Fibroblast of villous mesenchyme (primary cell): ENCODE measurements at places on chromosomes 6 and 20.
A peak's percentile ranks its signal among the peaks of the same experiment; 100 is the strongest.

GRCh38 chr6:41062056-41062455 is 9.1 kb downstream of the APOBEC2 start:
- no peak for DNase-seq

GRCh38 chr6:16674801-16675392 is 86.4 kb downstream of the ATXN1 start:
- DNase-seq, result peak; percentile 74

DNA sequence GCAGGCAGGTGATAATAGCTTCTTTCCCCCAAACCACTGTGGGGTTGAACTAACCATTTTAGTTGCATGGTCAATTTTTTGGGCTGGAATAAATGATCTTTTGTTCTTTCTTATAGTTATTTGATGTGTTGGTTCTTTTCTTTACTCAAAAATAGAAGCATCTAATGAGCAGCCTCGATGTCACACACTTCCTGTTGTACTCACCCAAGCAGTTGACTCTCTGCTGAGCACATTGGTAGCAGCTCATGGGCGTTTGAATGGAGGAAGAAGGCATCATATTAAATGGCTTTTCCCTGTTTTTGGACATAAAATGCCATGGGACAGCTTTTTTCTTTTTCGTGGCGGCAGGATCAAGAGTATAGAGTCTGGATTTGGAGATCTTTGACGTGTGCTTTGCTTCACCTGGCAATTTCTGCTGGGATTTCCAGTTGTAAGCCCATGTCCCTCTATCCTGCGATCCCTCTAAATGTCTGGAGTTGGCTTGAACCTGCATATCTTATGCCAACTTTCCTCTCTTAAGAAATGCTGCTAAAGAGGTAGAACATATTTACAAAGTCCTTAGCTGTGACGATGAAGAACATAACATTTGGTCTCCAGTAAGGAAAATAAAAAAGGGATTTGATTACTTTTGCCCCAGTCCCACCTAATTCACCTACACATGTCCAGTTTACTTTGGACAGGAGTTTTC is 268.3 kb downstream of the PRL start:
- DNase-seq, result no peak

- DNase-seq, result no peak
Observed at GRCh38 chr6:20876561-20876960, 342.3 kb downstream of the CDKAL1 start.

GRCh38 chr6:7073821-7074525 is 33.8 kb upstream of the RREB1 start:
- no peak for DNase-seq

DNA sequence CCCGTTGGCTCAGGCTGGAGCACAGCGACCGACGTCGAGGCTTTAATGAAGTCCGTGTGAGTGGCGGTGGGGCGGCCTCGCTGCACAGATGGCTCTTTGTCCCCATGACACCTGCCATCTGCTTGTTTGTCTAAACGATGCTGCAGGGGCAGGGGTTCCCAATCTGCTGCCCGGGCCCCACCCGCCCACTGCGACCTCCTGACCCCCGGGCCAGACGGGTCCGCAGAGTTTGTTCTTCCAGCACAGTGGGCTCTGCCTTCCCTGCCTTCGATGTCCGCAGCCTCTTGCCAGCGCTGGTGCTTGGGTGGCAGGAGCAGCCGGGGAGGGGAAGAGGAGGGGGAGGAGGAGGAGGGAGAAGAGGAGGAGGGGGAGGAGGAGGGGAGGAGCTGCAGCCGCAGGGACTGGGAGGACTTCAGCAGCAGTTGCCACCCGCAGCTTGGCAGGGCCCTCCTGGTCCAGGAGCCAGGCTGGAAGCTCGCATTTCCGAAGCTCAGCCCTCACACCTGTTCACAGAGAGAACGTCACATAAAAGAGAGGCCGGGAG is 210.0 kb downstream of the DLL1 start:
- DNase-seq, result no peak

- peak; percentile 67 for DNase-seq
Observed at GRCh38 chr20:5222919-5223634, 93.7 kb downstream of the PROKR2 start.

DNA sequence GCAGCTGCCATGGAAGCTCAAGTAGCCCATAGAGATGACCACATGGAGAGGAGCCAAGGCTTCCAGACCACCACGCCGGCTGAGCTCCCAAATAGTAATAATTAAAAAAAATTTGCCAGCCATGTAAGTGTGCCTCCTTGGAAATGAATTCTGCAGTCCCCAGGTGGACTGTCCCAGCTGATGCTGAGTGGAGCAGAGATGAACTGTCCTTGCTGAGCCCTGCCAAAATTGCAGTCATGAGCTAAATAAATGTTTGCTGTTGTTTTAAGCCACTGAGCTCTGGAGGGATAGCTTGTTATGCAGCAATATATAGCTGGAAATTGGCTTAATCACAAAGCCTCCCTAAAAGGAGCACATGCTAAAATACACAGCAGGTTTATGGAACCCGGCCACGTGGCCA is 55.6 kb upstream of the SNRPB2 start:
- no peak for DNase-seq
